Muscle of arm (tissue), 14 donors: ENCODE measurements at places on chromosomes 11 and 22. TPM values are rescaled to one million over a fixed set of nuclear protein-coding genes. Genes with fewer than 3 reads are reported as not detected.

SOX6 gene
- 29.3 TPM for polyA plus RNA-seq

DNA sequence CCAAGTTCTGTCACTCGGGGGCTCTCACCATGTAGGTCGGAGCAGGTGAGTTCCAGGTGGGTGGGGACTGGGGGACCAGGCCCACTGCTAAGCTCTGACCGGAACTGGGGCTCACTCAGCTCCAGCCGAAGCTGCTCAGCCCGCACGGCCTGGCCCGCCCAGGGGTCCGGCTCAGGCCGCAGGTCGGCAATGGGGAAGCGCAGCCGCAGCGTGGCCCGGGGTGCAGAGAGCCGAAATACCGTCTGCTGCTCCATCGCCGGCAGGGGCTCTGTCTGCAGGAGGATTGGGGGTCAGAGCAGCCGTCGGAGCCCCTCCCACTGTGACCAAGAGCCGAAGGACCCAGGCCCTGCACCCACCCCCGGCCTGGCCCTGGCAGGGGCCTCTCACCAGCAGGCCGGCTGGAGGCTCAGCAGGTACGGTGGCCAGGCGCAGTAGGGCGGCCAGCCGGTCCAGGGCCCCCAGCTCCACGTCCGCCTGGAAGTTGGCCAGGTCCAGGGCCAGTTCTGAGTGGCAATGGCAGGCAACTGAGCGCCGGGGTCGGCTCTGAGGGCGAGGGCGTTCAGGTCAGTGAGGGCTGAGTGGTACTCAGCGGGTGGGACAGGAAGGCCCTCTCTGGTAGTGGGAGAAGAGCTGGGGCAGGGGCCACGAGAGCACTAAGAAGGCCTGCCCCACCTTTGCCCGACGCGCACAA, 7.2 kb downstream of the ATG2A start:
- DNase-seq, result no peak

HOATZ gene
- polyA plus RNA-seq, result not detected

- DNase-seq, result peak; percentile 28
Measured at GRCh38 chr11:96523656-96524055, 133.8 kb downstream of the JRKL start.

DNA sequence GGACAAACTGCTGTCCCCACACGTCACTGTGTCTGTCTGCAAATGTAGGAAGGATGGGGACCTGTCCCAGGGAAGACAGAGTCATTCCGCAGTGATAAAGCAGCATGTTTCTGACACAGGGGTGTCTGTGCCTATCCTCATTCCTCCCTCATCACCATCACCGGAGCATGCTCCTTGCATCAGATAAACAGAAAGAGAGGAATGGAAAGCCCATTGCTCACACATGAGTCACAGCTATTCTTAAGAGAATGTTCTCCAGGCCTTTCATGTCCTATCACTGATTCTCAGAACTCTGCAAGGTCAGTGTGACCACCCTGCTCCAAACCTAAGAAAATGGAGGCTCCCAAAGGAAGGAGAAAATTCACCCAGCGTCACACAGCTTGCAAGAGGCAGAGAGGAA, 38.9 kb downstream of the ZNF195 start:
- no peak for DNase-seq

CST6 gene
- polyA plus RNA-seq, result not detected

DNA sequence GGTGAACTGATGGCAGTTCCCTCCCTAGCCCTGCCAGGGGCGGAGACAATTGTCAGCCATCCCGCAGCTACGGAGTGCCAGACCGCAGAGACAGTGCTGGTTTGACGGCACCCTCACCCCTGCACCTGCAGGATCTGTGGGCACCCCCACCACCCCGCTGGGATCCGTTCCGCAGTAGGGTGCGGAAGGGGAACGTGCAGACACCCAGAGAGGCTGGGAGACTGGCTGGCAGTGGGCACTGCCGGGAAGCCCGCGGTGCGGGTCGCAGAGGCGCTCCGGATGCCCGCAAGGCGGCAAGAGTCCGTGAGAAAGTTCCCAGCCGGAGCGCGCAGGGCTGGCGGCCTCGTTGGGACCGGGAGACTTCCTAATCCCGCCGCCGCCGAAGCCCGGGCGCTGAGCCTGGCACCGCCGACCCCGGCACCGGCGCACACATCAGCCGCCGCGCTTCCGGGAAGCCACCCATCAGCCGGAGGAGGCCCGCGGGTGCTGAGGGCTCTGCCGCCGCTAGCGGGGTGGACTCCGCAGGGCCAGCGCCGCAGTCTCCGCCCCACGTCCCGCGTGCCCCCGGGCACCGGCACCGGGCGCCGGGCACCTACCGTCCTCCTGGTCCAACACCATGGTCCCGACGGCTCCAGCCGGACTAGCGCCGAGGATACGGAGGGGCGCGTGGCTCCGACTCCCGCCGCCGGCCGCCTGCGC, 4.3 kb upstream of the LMO1 start:
- no peak for DNase-seq
